Bone marrow (tissue), 2 donors: ENCODE measurements at places on chromosomes 4 and X.
A peak's percentile ranks its signal among the peaks of the same experiment; 100 is the strongest.

GRCh38 chrX:49129427-49129826, 5.9 kb upstream of the GPKOW start:
- DNase-seq: no peak

DNA sequence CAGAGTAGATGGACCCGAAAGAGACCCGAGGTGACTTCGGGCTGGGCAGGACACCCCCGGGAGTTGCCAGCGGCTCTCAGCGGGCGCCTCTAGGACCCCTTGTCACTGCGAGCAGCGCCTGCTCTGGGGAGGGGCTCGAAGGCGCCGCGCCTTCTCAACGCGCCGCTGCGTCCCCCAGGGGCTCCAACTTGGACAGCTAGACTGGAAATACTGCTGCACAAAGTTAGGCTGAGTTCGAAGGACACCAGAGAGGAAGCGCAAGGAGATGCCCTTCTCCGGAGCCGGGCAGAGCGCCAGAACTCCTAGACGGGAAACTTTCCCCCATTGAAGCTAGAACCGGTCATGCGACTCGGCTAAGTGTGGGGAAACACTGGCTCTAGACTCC, 493 bp upstream of the KCNIP4 start:
- DNase-seq: no peak

GRCh38 chrX:24148535-24149350, 786 bp upstream of the ZFX start:
- DNase-seq: peak; percentile 13

- no peak for DNase-seq
Observed at GRCh38 chr4:98864560-98864959, 64.4 kb downstream of the EIF4E start.

GRCh38 chr4:170777663-170778062, 687.9 kb upstream of the AADAT start:
- no peak for DNase-seq

DNA sequence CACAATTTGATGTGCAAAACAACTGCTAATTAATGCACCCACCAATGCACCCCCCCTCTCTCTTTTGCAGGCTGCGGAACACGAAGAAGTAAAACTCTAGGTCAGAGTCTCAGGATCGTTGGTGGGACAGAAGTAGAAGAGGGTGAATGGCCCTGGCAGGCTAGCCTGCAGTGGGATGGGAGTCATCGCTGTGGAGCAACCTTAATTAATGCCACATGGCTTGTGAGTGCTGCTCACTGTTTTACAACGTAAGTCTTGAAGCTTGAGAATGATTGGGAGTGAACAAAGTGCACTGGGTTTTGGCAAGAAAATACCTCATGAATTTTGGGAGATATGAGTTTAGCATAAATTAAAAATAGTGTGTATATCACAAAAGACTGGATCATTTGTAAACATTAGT, 28.9 kb downstream of the TMPRSS11E start:
- no peak for DNase-seq
